GM23248 (cell line): ENCODE measurements at places on chromosomes 2 and 18.

GRCh38 chr2:168348076-168348475 lies 100.7 kb upstream of the STK39 start:
- peak; percentile 54 for DNase-seq

GRCh38 chr2:159124441-159124911 lies 156.0 kb downstream of the TANC1 start:
- peak; percentile 94 for DNase-seq

- no peak for DNase-seq
Observed at GRCh38 chr18:55111271-55111670, 152.0 kb upstream of the CCDC68 start.

DNA sequence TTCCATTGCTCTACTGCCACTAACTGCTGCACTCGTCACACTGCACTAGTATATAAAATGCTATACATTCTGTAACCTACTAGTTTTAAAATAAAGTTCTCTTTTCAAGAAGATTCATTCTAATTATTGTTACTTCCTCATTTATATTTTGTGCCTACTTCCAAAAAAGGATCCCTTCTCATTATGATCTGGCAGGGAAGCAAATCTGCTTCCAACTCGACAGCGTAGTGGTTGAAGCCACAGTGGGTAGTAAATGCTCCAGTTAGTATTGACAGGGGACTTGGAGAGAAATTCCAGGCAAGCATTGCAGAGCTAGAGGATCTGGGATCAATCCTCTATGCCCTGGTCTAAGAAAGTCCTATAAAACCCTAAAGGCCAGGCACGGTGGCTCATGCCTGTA lies 53.3 kb upstream of the AP1S3 start:
- no peak for DNase-seq

- DNase-seq: peak; percentile 68
Observed at GRCh38 chr2:68357605-68358337, 7.3 kb upstream of the PLEK start.

DNA sequence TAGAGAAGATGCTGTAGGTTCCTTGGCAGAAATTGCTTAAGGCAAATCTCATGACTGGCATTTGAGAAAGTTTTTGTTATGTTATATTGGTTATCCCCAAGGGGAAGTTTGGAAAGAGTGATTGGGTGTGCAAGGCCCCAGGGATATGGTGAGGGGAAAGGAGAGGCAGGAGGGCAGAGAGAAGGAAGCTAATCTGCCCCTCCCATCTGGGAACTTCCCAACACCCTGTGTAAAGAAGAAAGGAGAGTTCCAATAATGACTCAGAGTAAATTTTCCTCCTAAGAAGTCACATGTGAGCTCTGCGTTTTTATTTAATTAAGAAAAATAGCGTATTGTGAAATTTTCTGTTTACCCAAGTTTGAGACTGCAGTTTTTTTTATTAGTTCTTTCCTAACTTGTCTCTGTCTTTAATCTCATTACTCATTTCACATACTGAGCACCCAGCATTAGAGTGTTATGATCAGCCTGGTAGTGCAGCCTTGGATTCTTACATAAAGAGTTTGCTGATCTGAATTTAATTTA lies 3.1 kb upstream of the KYNU start:
- DNase-seq: peak; percentile 96

- peak; percentile 60 for DNase-seq
Observed at GRCh38 chr2:29110916-29111535, 4.2 kb upstream of the CLIP4 start.
